ENCODE measurements at places on chromosomes 5 and 9.

- DNase-seq: no peak
Observed at GRCh38 chr9:13688223-13688989, 408.9 kb upstream of the MPDZ start.

DNA sequence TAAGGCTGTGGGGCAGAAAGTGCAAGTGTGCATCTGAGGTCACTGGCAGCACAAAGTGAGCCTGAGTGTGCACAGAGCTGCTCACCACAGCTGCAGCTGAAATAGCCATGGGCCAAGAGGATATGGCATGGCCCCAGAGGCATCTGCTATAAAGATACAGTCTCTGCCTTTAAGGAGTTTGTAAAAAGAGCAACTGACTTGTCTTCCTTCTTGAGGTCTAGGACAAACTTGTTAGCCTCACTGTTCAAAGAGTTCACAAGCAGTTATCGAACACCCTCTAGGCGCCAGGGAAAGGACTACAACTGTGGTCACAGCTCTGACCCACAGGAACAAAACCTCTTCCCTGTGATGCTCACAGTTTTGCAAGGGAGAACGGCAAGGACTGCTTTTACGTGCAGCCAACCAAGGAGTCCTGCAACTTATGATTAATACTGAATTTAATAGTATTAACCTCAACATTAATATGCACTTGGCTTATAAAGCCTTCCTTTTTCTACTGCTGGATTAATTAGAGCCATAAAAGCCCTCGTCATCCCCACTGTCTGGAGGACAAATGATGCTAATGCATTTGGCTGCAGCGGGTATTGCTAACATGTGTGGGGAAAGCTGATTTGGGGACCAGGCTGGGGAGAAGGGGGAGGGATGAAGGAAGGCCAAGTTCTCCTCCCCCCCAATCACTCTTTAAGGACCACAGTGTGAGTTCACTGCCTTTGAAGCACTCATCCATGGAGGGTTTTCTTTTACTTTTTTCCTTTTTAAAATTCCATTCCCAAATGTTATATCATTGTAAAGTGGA, 189.8 kb upstream of the TRIM32 start:
- no peak for DNase-seq

GRCh38 chr9:133701981-133702797, 36.0 kb downstream of the SARDH start:
- no peak for DNase-seq

- no peak for DNase-seq
Observed at GRCh38 chr5:35822511-35822910, 34.2 kb upstream of the IL7R start.

GRCh38 chr5:168269937-168270330, 21.5 kb upstream of the WWC1 start:
- no peak for DNase-seq

DNA sequence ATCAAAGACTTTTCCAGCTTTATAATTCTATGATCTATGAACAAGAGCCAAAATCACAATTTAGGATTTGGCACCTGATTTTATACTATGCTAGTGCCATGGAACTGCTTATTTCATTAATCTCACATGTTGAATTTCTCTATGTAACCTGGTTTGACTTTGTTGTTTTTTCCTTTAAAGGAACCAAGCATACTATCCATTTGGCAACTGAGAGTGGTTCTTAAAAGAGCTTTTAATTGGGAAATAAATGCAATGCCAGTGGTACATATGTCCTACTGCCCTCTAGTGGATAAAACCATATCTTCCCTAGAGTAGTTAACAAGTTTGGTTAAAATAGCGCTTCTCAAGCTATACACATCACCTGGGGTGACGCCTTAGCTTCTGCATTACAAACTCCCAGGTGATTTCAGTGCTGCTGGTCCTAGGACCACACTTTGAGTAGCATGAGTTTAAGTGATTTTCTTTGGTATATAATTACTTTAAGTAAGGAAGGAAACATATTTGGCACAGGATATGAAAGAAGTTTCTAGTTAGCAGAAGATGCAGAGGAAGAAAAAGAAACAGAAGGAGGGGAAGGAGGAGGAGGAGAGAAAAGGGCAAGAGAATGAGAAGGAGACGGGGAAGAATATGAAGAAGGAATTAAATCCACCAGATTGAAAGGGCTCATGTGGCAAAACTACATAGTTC, 56.8 kb downstream of the FGF10 start:
- DNase-seq: no peak

GRCh38 chr5:35138232-35138631, 90.5 kb upstream of the AGXT2 start:
- no peak for DNase-seq

GRCh38 chr5:137560420-137560819, 61.3 kb upstream of the SPOCK1 start:
- DNase-seq: no peak

- no peak for DNase-seq
Observed at GRCh38 chr5:142053426-142054151, 40.8 kb upstream of the GNPDA1 start.

GRCh38 chr9:89442981-89443814, 54.7 kb downstream of the SEMA4D start:
- DNase-seq: no peak

DNA sequence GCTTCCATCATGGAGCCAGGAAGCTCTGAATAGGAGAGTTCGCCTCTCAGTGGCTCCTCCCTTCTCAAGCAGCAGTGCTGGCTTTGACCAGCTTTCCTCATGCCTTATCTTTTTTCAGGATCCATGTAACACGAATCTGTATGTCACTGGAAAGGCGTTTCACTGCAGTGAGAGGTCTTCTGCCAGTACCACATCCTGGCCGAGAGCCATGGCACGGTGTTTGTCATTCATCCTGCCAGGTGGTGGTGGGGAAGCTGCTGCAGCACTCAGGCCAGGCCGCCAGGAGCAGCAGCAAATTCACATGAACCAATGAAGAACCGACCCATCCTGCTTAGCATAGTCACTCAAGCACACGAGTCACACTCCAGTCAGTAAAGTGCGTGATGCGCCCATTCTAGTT, 179.0 kb downstream of the FANCC start:
- no peak for DNase-seq

Measured in stimulated activated CD8-positive, alpha-beta memory T cell treated with anti-CD3 and anti-CD28 coated beads, Interleukin-7, amount 100 ng/mL, for 1 hour (primary cell).